ENCODE measurements at places on chromosomes 4 and X.

- DNase-seq: no peak
Observed at GRCh38 chrX:127276326-127276725, 456.8 kb downstream of the PRR32 start.

DNA sequence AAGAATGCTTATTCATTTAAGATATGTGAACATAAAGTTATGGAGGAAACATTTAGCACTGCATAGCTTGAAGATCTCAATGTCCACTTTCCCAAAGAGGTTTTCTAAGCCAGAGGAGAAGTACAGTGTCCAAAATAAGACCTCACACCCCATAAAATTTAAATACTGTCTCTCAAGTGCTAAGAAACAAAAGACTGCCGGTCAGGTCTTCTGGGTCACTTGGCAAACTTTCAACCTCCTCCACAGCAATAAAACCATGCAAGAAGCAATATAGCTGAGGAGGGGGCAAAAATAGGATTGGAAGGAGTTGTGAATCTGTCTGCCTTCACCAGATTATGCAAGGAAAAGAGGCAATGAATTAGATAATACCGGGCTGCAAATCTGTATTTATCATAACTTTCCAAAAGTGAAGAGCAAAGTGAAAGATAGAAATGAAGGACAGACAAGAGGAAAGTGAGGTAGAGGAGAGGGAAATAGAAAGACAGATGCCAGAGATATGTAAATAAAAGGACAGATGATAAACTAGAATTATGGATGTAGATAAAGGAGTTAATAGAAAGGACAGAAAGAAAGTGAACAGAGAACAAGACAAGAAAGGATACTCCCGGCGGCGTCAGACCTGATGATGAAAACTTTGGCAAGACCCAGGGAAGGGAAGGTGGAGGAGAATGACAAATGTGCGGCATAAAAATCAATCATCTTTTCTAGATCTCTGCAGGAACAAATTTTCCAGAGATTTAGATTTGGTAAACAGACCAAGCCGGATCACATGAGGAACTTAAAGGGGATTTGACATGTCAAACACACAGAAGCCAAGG lies 152.7 kb upstream of the FAM241A start:
- DNase-seq: no peak

DNA sequence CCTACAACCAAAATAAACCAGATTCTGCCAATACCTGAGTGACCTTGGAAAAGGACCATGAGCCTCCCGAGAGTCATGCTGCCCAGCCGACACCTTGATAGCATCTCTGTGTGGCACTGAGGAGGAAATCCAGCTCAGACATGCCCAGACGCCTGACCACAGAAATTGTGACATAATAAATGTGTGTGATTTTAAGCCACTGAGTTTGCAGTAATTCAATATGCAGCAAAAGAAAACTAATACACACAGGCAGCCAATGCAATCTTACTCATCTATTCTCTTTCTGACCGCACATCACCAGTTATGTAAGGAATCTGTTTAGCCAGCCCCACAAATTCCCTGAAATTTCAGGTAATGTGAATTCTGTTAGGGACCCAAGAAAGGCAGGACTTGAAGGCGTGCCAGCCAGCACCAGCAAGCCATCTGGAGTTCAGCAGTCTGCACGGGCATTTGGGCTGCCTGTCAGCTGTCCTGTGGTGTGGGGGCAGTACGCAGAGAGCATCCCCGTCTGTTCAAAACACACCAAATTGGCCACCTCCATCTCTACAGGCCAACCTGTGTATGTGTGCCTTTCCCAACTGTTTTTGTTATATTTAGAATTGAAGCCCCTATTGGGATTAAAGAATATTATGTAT lies 176.4 kb downstream of the NLGN4X start:
- no peak for DNase-seq

GRCh38 chr4:123216543-123216942 lies 180.1 kb upstream of the SPRY1 start:
- DNase-seq: no peak

- no peak for DNase-seq
Observed at GRCh38 chr4:48027653-48028052, 11.1 kb downstream of the NIPAL1 start.

GRCh38 chr4:100489305-100489704 lies 28.5 kb downstream of the EMCN start:
- DNase-seq: no peak

GRCh38 chr4:56821381-56822243 lies at the start of gene SPINK2:
Gene SPINK2 (minus strand): TSS chr4:56821701. CDS start chr4:56821662, 39 bp downstream.
- peak; percentile 3 for DNase-seq

GRCh38 chr4:37890801-37891259 lies at the start of gene TBC1D1:
Gene TBC1D1 (plus strand): TSS chr4:37891084. CDS start chr4:37902096, 11,012 bp downstream.
- no peak for DNase-seq

DNA sequence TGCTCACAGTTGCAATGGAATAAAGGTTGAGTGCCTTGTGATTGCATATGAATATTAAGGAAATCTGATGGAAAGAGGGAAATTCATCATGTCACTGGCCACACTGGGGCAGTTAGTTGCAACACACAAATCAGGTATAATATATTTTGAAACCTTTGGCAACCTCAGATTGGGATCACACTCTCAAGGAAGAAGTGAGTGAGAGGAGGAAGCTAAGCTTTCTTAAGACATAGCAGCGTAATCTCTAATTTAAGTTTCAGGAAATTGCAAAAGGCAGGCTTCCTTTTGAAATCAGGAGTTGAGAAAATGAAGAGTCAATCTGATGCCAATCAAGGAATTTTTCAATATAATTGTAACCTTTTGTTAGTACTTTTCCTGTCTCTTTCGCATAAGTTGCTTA lies 12.3 kb upstream of the CLTRN start:
- no peak for DNase-seq

DNA sequence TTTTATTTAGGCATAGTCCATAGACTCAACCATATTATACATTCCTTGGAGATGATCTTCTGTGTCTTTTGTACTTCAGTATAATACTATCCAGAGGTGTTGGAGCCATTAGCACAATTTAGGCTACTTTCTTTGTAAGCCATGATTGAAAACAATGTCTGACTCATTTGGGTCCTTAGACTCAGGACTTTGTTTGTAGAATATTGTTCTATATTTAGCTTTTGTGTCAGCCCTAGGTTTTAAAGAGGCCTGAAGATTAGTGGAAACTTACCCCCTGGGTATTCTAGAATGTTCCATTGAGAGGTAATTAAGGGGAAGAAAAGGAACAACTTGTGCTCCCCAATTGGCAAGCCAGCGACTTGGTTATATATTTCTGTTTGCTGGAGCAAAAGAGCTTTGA lies 145.2 kb upstream of the SCML1 start:
- DNase-seq: no peak

GRCh38 chr4:174600391-174600790 lies 78.1 kb upstream of the HPGD start:
- DNase-seq: no peak

- no peak for DNase-seq
Observed at GRCh38 chr4:40192114-40193015, 4.5 kb upstream of the RHOH start.

- no peak for DNase-seq
Observed at GRCh38 chrX:72569786-72570185, 2.9 kb downstream of the HDAC8 start.

DNA sequence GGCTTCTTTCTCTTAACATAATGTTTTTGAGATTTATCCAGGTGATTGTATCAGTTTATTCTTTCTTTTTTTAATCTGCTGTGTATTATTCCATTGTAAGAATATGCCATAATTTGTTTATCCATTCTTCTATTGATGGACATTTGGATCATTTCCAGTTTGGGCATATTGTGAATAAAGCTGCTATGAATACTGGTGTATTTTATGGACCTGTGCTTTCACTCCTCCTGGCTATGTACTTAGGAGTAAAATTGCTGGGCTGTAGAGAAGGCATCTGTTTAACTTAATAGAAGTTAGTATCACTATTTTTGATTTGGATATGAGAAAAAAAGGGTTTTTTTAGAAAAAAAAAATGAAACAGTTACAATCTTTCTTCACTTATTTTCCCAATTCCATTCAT lies 50.0 kb upstream of the FAM9C start:
- DNase-seq: no peak

DNA sequence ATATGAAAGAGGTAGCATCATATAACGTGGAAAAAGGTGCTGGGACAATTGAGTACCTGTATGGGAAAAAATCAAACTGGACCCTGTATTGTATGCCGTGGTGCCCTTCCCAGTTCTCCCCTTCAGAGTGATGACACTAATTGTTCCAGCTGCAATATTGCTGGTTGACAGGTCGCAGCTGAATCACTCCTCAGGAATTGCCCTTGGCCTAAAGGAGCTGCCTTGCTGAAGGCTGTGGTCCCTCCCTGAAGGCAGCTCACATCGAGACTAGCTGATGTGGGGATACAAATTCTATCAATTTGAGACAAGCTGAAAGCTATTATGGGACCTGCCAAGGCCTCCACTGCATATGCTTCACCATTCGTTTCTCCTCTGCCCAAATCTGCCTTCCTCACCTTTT lies 39.3 kb upstream of the CXCL8 start:
- no peak for DNase-seq

- DNase-seq: no peak
Observed at GRCh38 chr4:76276813-76277212, 25.3 kb downstream of the FAM47E start.

DNA sequence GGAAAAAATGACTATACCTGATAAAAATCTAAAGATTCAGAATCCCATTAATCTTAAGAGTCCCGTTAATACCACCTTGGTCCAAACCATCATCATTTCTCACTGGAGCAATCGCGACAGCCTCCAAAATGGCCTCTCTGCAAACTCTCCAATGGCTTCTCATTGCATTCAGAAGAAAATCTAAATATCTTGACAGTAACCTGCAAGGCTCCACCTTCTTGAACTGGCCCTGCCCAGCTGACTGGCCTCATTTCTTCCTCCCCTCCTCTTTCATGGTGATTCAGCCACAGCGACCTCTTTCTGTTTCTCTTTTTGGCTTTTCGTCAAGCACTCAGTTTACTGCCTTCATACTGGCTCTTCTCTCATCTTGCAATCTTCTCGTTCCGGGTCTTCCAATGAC lies 56.2 kb upstream of the GPRIN3 start:
- DNase-seq: no peak

GRCh38 chr4:83639849-83640493 lies 104.1 kb downstream of the GPAT3 start:
- DNase-seq: peak; percentile 3

- no peak for DNase-seq
Observed at GRCh38 chr4:2795893-2796848, 3.3 kb downstream of the SH3BP2 start.

GRCh38 chr4:36692586-36692985 lies 411.2 kb downstream of the DTHD1 start:
- DNase-seq: no peak

- DNase-seq: no peak
Observed at GRCh38 chr4:15958562-15958961, 4.4 kb downstream of the FGFBP2 start.

GRCh38 chrX:132877954-132878536 lies 80.4 kb downstream of the HS6ST2 start:
- no peak for DNase-seq

DNA sequence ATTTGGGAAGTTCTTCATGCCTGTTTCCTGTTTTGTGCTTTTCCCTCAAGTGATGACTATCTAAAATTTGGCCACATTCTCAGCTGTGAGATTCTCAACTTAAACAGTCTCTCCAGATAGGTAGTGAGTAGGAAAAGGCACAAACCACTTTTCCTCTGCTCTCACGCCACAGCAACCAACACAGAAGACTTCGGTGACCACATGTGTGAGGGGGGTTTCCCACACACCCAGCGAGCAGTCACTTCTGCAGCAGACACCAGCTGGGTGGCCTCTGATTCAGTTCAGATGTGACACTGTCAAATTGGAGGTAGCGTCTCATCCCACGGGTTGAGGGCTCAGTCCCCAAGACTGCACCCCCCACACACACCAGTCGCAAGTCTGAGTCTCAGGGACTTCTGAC lies 25.1 kb upstream of the CLDN34 start:
- no peak for DNase-seq

- DNase-seq: no peak
Observed at GRCh38 chr4:18749391-18749790, 727.8 kb upstream of the LCORL start.

GRCh38 chrX:74242050-74242449 lies 61.9 kb upstream of the ZCCHC13 start:
- no peak for DNase-seq

Measured in NCI-H2107 (cell line).